Astrocyte of the cerebellum (primary cell): ENCODE measurements at places on chromosomes 12 and 14.

GRCh38 chr12:51911788-51912711 lies 4.7 kb downstream of the ACVRL1 start:
- no peak for DNase-seq

GRCh38 chr12:110733089-110733715 lies 9.5 kb downstream of the PPP1CC start:
- peak; percentile 24 for DNase-seq

DNA sequence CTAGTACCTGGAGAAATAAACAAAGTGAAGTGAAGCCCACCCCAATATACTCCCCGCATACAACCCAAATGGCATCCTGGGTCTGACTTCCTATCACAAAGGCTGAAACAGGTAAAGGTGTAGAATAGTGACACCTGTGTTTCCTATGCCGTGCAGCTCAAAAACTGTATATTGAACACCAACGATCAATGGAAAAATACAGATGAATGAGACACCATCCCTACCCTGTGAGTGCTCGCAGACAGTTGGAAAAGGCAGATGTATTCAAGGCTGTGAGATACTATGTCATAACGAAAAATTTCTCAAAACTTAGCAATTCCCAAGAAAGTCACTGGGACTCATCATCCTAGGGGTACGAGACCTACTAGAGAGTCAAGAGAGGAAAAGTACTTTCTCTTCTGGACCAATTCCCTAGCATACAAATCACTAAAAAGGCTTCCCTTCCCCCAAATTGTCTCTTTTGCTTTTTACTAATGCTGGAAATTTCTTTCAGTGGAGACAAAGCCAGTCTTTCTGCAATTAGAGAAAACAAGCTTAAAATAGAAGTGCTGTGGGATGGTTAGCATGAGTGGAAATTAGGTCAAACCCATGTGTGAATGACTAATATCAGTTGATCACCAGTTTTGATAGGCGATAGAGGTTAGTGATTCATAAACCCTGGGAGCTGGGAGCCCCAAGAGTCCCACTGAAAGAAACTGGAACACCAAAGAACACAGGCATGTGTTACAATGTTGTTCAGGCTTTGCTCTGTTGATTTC lies 249.7 kb downstream of the SPTSSA start:
- DNase-seq, result no peak

GRCh38 chr12:4054630-4055029 lies 181.4 kb upstream of the PARP11 start:
- no peak for DNase-seq

DNA sequence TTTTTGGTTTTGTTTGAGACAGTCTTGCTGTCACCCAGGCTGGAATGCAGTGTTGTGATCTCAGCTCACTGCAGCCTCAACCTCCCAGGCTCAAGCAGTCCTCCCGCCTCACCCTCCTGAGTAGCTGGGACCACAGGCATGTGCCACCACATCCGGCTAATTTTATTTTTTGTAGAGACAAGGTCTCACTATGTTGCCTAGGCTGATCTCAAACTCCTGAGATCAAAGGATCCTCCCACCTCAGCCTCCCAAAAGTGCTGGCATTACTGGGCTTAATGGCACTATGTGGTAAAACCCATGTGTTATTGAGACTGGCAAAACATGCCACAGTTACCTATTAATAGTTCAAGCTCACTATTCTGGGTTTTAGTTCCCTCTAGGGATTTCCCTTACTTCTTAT lies 51.2 kb upstream of the KCNH3 start:
- no peak for DNase-seq

DNA sequence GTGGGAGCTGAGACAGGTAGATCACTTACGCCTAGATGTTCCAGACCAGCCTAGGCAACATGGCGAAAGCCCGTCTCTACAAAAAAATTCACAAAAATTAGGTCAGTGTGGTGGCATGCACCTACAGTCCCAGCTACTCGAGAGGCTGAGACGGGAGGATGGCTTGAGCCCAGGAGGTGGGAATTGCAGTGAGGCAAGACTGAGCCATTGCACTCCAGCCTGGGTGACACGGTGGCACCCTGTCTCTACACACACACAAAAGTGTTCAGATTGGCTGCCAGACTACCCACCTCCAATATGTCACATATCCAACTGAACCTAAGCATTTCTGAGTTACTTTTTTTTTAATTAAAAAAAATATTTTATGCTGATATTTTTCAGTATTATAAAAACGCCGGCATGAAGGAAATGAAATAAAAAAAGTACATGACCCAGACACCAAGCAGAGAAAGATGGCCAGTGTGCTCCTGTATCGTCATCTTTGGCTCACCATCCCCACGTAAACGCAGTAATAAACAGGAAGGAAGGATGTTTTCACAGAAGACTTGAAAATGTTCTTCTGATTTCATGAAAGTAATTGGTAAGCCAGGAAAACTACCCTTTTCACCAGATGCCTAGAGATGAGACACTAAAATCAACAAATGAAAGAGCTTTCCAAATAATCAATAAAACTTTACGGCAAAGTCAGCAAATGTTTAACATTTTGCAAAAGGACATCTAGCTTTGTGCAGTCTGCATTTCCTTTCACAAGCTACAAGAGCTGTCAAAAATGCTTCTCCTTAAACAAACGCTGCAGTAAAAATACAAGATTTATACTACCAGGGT lies 26.4 kb downstream of the CDC42BPB start:
- no peak for DNase-seq

- DNase-seq, result no peak
Observed at GRCh38 chr12:82765971-82766705, 79.4 kb downstream of the TMTC2 start.

- DNase-seq, result no peak
Observed at GRCh38 chr12:68185598-68185997, 26.1 kb upstream of the IFNG start.

- no peak for DNase-seq
Observed at GRCh38 chr12:27425306-27425705, 21.2 kb upstream of the SMCO2 start.

- no peak for DNase-seq
Observed at GRCh38 chr12:62651138-62651537, 184.5 kb downstream of the MON2 start.

GRCh38 chr14:21385188-21385904 lies 1.5 kb upstream of the SUPT16H start:
- DNase-seq, result no peak

DNA sequence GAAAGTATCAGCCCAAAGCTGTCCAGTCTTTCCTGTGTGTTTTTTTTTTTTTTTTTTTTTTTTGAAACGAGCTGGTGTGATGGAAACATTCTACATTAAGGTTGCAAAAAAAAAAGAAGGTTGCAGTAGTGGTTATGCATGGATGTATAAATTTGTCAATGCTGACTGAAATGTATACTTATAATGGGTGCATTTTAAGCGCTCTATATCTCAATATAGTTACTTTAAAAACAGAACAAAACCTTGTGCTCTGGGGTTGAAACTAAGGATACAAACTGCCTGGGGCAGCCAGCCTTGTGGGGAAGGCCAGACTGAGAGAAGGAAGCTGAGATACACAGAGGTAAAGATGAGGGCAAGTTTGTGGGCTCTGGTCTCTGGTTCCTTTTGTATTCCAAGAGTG lies 87.3 kb upstream of the RMST start:
- DNase-seq, result no peak
